ENCODE measurements at places on chromosomes 11 and 22.

DNA sequence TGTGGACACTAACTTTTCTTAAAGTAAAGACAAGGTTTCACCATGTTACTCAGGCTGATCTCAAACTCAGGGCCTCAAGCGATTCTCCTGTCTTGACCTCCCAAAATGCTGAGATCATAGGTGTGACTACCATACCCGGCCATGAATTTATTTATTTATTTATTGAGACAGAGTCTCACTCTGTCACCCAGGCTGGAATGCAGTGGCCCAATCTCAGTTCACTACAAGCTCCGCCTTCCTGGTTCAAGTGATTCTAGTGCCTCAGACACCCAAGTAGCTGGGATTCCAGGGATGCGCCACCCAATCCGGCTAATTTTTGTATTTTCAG, 29.7 kb upstream of the PCF11 start:
- DNase-seq, result no peak

GRCh38 chr11:3127706-3128355, 37.3 kb downstream of the OSBPL5 start:
- no peak for DNase-seq

GRCh38 chr11:1854132-1854948, 1.5 kb downstream of the LSP1 start:
- DNase-seq, result no peak

- DNase-seq, result no peak
Observed at GRCh38 chr11:73059915-73060314, 82.2 kb downstream of the FCHSD2 start.

GRCh38 chr11:110896358-110896757, 184.1 kb upstream of the ARHGAP20 start:
- peak; percentile 86 for DNase-seq

- peak; percentile 49 for DNase-seq
Observed at GRCh38 chr11:23540101-23540561, 679.9 kb upstream of the CCDC179 start.

- DNase-seq, result no peak
Observed at GRCh38 chr11:10130875-10131274, 163.1 kb downstream of the SBF2 start.

GRCh38 chr11:133787379-133788141, 57.8 kb downstream of the SPATA19 start:
- no peak for DNase-seq

GRCh38 chr11:73622926-73623593, 23.3 kb upstream of the PLEKHB1 start:
- DNase-seq, result no peak

- DNase-seq, result peak; percentile 0
Observed at GRCh38 chr22:26172389-26172990, 3.2 kb downstream of the SEZ6L start.

DNA sequence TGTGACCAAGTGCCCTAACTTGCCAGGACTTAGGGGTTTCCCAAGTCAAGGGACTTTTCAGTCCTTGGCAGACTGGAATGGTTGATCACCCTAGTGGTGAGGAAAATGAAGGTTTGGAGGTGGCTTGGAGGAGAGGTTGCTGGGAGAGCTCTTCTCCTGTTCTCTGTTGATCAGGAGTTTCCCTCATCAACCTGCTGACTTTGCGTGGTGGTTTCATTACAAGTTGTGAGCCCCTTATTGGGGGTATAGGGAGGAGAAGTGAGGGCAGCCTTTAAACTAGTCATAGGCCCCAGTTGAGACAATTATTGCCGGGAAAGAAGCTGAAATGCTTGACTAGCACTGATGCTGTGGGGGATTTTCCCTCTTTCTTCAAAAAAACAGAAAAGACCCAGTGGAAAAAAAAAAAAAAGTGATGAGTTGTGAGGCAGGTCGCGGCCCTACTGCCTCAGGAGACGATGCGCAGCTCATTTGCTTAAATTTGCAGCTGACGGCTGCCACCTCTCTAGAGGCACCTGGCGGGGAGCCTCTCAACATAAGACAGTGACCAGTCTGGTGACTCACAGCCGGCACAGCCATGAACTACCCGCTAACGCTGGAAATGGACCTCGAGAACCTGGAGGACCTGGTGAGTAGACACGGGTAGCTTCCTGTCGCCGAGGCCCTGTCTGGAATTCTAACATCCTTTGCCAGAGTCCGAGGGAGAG, at the start of gene CXCR5:
Gene CXCR5 (plus strand): TSS at position 525 of the 704 bp plus-strand sequence. CDS start 50 bp downstream, at position 575.
- no peak for DNase-seq
